Esophagus squamous epithelium (tissue), 5 donors: ENCODE measurements at places on chromosomes 2 and 18.

DNA sequence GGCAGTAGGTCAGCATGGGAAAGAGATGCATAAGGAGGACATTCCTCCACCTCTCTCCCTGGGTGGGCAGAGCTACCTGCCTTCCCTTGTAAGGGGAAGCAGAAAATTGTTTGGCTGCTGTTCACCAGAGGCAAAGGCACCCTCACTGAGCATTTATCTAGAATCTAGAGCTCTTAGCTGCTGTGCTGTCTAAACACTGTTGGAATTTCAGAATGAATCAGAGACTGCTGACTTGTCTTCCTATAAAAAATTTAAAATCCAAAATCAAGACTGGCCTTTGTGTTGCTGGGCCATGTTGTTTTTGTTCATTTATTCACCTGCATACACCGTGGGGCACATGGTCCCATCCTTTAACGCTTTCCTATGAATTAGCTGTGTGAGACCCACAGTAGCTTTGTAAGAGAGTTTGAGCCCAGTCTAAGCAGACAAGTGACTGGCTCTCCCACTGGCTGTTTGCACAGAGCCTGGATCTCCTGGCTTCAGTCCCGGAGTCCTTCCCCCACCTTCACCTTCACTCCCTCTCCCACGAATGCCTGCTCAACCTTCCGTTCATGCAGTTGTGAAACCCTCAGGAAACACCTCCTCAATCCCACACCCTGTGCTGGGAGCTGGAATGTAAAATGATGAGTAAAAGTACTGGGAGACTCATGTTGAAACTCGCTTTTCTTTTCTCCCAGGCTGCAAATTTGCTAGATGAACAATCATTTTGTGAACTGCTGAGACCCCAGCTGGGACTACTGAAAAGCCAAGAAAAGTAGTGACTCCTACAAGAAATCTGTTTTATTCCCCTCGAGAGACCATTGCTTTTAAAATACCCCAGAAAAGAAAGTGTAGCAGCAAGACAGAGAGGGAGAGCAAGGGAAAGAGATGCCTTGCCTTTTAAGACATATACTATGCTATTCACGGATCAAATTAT is 76.2 kb downstream of the FAM168B start:
- DNase-seq, result no peak

GRCh38 chr2:60899230-60899891 is 18.0 kb downstream of the REL start:
- DNase-seq, result no peak

GRCh38 chr2:48428449-48428848 is 101.5 kb upstream of the STON1 start:
- no peak for DNase-seq

DNA sequence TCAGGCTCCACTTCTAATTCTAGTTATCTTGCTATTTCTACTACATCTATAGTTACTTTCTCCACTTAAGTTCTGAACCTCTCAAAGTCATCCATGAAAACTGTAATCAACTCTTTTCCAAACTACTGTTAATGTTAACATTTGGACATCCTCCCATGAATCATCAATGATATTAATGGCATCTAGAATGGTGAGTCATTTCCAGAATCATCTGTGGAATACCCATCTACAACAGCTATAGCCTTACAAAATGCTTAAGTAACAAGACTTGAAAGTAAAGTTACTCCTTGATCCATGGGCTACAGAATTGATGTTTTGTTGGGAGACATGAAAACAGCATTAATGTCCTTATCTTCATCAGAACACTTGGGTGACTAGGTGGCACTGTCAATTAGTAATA is 35.4 kb downstream of the BARD1 start:
- DNase-seq, result no peak

DNA sequence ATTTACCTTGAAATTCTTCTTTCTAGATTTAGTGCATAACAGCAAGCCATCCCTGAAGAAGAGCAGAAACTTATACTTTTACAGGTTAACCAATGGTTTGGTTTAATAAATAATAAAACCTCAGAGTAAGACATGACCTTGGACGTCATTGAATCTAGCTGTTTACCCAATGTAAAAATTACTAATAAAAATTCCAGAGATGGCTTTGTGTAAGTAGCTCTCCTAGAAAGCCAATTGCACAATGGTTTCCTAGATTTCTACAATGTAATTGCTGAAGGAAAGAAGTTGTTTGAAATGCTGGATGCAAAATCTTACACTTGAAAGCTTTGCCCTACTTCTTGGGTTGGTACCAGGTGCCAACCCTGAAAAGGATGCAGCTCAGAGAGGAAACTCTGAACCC is 1.5 kb downstream of the XDH start:
- DNase-seq, result no peak

- DNase-seq, result no peak
Observed at GRCh38 chr2:176821350-176821749, 391.2 kb upstream of the HNRNPA3 start.

GRCh38 chr2:169069341-169069740 is at the start of gene DHRS9:
Gene DHRS9, plus strand, starts transcription at chr2:169069563. Its CDS starts 12,019 bp downstream, at chr2:169081582.
- DNase-seq, result no peak

- no peak for DNase-seq
Observed at GRCh38 chr2:74094291-74094690, 53.4 kb downstream of the BOLA3 start.

DNA sequence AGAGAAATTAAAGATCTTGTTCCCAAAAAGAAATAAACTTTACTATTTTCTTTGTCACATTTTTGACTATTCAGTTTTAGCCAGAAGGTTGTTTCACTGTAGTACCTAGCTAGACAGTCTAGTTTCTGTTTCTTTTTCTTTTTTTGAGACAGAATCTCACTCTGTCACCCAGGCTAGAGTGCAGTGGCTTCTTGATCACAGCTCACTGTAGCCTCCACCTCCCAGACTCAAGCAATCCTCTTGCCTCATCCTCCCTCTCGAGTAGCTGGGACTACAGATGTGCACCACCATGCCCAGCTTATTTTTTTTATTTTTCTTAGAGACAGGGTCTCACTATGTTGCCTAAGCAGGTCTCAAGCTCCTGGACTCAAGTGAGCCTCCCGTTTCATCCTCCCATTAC is 2.2 kb downstream of the RBM45 start:
- DNase-seq, result no peak

DNA sequence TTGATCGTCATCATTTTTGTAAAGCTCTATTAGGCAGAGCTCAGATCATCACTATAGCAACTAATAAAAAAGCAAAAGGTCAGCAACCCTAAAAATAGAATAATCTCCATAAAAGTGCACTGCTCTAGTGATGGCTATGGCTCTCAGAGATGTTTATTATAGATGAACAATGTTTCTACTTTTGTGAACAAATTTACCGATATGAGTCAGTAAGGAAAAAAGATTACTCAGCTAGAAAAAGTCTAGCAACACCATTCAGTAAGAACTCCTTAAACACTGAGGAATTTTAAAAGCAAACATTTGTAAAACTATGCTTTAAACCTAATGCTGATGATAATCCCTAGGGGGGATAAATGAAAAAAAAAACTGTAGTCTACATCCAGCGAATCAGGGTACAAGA is 69.6 kb downstream of the ACVR1C start:
- no peak for DNase-seq

- no peak for DNase-seq
Observed at GRCh38 chr2:149001496-149001895, 37.0 kb upstream of the LYPD6B start.
